ENCODE measurements at places on chromosomes 4 and X.

DNA sequence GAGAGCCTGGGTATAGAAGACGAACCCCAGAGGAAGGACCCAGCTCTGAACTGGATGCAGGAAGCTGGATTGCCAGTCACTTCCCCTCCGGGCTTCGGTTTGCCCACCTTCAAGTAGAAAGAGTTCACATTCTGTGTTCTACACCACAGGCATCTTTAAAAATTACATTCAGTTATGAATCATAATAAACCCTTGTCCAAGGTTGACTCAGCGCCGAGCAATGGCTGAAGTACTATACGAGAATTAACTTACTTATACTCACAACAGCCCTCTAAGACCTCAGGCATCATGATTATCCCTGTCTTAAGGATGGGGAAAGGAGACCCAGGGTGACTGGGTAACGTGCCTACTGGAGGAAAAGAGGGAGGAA, 72.5 kb downstream of the EVC2 start:
- no peak for DNase-seq

GRCh38 chr4:19711871-19712270, 539.8 kb upstream of the SLIT2 start:
- no peak for DNase-seq

- no peak for DNase-seq
These were observed 64.3 kb upstream of the NR0B1 start for GRCh38 chrX:30373479-30373878.

DNA sequence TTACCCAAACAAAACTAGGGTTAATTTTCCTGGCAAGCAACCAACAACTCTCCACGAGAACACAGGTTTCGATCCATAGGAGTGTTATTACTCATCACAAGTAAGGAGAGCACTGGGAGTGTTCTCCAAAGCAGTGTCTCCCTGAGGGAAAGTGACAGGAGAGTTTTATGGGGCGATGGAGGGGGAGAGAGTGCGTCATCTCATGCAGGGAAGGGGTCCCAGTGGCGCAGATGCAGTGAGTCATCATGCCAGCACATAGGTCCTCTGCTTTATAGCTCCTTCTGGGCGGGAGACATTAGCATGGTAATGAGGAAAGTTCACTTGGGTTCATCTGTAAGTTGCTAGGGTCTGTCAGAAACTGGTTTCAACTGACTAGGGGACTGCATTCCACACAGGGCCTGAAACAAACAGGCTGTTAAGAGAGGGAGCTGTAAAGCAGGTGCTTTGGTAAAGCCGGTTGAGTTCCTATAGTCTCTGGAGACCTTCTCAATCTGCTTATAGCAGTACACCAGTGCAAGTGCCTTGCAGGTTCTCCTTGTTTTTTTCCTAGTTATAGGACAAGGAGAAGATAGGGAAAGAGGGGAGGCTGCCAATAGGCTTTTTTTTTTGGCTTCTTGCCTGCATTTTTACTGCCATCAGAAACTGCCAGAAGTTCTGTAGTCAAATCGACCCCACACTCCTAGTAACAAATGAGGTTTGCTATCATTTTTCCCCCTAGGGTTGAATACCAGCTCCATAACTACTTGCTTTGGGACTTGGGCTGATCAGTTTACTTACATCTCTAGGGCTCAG, 12.8 kb upstream of the BOD1L1 start:
- no peak for DNase-seq

DNA sequence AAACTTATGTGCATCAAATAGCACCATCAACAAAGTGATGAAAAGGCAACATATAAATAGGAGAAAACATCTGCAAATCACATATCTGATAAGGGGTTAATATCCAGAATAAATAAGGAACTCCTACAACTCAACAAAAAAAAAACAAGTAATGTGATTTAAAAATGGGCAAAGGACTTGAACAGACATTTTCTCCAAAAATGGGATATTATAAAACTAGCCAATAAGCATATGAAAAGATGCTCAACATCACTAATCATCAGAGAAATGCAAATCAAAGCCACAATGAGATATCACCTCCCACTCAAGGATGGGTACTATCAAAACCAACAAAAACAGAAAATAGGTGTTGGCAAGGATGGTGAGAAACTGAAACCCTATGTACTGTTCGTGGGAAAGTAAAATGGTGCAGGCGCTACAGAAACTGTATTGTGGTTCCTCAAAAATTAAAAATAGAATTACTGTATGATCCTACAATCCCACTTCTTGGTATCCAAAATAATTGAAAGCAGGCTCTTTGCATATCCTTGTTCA, 2.4 kb downstream of the DNAJB14 start:
- no peak for DNase-seq

DNA sequence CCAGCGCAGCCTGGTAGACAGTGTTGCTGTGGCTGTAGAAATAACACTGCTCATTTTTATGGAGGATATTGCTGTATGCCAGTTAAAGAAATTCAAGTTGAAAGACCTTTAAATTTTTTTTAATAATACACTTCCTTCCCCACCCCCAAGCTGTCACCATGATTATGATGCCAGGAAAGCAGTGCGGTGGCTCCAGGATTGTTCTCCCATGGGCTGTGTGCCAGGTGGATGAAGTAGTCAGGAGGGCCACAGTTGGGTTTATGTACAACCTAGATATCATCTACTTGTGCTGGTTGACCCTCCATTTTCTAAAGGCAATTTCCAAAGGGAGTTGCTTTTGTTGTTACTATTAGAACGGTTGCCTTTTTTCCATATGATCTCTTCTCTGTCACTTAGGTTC, 136.6 kb downstream of the AFF1 start:
- DNase-seq, result no peak

DNA sequence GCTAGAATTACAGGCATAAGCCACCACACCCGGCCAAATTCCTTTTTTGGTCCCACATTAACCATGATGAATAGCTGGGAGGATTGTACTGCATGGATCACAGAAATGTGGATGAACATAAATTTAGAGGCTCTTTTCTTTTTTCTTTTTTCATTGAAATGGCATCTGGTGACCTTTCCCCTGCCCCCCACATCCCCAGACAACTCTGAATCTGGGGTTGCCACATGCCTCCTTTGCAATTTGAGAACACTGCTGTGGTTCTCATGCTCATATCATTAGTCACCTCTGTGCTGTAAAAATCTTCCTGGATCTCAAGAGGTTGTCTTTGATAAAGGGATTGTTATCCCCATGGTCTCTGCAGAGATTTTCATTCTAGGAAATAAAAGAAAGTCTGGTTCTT, 22.8 kb upstream of the FMR1NB start:
- no peak for DNase-seq

- no peak for DNase-seq
These were observed 12.2 kb downstream of the UCHL1 start for GRCh38 chr4:41268721-41269517.

Measured in stimulated activated CD8-positive, alpha-beta memory T cell treated with anti-CD3 and anti-CD28 coated beads, Interleukin-4, amount 100 ng/mL, for 1 hour (primary cell).